Transverse colon (tissue), 4 donors: ENCODE measurements at places on chromosomes 16 and 17.

- DNase-seq, result no peak
Measured at GRCh38 chr16:50500171-50500874, 47.9 kb upstream of the NKD1 start.

GRCh38 chr17:51078009-51078592 is 42.6 kb downstream of the SPAG9 start:
- DNase-seq, result no peak

- no peak for DNase-seq
Measured at GRCh38 chr16:84314814-84315213, 20.1 kb downstream of the WFDC1 start.

DNA sequence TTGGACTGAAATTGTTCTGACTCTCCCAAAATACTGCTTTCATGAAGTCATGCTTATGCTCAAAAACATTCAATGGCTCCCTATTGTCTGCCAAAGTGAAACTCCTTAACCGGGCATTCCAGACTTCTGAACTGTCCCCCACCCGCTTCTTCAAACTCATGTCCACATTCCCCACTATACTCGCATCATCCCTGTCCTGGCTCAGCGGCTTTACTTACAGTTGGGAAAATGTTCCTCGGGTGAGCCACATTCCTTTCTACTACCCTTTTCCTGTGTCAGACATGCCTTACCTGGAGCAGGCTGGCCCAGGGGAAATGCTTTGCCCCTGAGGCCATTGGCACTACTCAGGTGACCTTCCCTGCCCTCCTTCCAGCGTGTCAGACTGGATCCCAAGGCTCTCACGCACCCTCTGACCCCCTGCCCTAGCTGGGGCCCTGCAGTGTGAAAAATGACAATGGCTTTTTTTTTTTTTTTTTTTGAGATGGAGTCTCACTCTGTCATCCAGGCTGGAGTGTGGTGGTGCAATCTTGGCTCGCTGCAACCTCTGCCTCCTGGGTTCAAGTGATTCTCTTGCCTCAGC is 5.3 kb downstream of the CYGB start:
- DNase-seq, result no peak

DNA sequence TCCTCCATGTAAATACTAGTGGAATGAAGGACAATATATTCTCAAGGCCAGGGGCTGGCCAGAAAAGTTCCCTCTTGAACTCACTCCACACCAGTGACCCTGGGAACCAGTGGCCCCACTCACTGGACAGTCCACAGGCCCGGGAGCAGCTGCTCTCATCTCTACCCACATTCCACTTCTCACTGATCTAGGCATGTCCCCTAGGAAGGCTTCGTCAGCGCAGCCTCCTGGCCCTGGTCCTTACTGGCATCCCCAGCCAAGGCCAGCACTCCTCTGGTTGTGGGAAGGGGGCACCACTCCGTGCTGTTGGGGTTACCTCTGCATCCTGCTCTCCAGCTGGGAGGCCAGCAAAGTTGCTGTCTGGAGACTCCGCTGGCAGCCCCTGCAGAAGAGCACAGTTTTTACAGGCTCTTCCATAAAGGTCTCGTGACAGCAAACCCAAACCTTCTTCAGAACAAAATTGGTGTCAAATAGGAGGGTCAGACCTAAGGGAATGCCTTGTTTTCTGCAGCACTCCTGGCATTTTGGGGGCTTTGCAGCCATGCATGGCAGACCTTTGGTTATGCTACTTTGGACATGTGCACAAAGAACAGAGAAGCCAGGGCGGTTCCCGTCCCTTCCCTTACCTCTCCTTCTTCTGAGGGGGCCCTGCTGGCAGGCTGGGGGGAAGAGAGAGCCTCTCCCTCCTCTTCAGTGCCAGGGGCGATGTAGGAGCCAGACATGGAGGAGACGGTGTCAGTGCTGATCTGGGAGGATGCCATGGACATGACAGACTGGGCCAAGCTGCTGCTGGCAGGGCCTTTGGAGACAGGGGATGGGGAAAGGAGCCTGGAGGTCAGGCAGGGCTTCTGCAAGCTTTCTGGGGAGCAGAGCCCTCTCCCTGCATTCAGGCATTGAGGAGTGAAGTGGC is 14.1 kb upstream of the FOXJ1 start:
- no peak for DNase-seq

DNA sequence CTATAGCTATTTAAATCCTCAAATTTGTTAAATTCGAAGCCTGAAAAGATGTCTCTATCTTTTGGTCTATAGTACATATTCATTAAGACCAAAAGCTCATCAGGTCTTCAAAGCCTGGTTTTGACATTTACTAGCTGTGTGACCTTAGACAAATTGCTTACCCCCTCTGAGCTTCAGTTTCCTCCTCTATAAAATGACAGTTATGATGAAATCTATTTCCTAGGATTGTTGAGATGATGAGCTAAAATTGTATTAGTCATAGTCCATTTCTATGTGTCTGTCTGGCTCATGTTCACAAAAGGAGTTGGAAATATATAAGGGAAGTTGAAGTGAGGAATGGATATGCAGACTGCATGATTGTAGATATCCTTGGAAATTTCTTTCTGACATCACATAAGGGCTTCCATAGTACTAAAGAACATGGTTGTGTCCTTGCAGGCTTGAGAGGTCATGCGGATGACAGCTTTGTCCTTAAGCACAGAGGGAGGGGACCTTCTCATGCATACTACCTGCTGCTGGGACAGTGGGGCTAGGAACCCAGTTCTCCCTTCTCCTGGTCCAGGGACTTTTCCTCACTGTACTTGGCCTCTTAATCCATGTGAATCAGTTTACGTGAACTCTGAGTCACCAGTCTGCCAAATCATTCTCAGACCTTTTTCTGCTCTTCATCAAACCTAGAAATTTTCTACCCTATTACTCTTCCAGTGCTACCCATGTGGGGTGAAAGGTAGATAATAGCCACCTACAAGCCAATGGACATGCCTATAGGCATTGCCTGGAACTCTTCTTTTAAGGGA is 487.5 kb upstream of the SALL1 start:
- no peak for DNase-seq
